ENCODE measurements at places on chromosomes 4 and X.
A peak's percentile ranks its signal among the peaks of the same experiment; 100 is the strongest.

- DNase-seq = no peak
Measured at GRCh38 chrX:134572816-134573682, 85.2 kb downstream of the PLAC1 start.

DNA sequence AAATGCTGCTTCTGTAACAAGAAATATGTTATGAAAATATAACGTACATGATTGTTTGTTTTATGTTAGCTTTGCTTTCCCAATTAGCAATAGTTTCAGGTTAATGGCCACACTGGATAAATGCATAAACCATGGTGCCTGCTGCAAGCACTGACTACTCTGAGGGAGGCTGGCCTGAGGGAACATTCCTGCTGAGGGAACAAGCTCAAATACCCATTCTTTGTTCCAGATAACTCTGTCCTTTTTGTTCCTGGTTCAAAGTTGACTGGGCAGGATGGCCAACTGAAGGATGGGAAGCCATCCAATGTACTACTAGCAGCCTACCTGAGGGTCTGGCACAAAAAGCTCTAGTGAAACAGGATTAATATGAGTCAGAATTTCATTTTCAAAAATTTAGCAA, 37.5 kb downstream of the NUP62CL start:
- DNase-seq = no peak

DNA sequence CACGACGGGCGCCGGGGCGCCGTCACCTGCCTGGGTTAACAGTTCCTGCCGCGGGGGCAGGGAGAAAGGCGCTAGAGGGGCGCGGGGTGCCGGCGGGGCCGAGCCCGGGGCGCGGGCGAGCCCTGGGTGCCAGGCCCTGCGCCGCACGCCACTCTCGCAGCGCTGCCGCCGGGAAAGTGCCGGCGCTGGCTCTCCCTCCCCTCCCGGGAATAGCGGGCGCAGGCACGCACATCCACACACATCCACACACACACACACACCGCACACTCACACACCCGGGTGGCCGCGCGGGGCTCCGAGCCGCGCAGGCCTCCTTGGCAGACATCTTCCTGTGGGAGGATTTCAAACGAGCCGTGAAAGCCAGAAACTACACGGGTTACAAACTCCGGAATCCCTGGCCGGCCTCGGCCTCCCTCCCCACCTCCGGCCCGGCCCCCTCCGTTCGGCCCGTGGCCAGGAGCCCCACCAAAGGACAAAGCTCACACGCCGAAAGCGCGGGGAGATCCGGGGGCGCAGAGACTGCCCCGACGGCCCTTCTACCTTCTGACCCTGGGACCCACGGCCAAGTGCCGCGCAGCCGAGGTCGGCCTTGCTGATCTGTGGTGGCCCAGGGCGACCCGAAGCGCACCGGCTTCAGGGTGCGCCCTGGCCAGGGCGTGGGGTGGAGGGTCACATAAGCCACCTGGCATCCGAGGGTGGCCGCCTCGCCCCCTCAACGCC, 92.3 kb downstream of the BCOR start:
- no peak for DNase-seq

DNA sequence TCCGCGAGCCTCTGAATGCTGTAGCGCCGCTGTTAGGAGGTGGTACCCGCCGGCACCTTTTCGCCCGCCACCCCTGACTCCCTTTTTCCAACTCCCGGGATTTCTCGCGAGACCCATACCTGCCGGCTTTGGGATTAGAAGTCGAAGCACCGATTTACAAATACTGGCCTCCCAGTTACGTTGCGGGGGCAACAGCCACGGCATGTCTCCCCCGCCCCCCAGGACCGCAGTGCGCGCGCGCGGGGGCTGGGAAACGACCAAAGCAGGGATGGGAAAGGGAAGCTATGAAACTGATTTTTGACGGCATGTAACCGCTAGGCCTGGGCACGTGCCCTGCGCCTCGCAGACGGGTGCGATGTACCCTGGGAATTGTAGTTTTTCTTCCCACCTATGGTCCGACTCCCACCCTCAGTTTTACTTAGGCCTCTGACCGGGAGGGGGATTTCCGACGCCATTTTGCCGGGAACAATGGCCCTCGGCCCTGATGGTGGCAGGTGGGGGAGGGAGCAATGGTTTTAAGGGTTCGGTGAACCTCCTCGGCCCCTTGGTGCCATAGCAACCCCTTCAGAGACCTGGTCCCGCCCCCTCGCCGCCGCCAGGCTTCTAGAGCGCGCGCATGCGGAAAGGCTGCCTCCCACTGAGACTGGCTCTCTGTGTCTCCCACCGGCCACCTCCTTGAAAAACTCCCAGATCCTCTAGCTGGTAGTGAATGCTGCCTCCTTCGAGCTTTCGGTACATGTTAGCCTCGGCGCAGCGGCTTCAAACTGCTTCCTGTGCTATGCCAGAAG, 772 bp upstream of the WNK3 start:
- peak; percentile 66 for DNase-seq

DNA sequence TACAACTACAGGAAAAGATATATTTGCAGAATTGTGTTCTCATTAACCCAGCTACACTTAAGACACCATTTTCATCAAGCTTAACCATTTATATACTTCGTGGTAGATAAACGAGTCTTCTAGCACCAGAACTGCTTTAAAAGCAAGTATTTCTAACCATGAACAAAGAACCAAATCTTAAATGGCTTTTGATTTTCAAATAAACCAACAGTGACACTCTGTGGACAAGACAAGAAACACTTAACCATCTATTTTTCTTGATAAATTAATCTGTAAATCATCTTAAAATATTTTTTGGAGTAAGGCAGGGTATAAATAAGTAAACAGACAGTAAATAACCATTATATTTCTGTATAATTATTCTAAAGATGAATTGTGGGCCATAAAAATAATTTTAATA, 10.2 kb downstream of the BEND2 start:
- no peak for DNase-seq

DNA sequence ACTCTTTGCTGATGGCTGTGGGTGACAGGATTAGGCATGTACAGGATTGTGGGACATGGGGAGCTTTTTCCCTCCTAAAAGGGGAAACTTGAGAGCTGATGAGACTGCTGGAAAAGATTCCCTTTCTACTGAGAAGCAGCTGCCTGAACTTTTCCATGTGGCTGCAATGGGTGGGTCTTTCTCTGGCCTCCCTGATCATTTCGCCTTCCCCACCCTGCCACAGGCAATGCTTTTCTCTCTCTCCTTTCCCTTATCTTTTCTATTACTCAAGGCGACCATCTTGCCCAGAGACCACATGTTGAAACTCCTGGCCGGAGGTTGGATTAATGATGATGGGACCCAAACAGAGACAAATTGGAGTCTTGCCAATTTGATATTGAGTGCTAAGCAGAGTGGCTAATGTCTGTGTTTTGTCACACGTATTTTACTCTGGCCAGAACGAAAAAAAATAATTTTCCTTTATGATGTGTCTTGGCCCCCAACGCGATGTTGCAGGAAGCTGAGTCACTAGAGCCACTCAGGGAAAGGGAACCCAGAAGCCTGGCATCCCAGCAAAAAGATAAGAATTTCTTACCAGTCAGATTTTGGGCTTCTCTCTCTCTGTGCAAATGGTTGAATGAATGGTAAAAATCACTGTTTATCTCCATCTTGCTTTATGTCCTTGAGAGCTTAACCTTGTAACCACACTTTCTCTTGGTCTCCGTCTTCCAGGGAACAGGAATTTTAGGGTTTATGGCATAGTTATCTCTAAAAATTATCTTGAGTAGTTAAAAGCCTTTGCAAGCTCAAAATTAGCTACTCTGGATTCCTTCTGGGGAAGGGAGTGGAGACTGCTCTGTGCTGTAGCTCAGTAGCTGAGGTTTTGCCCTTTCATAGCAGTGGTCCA, 19.4 kb upstream of the ATP8A1 start:
- no peak for DNase-seq

DNA sequence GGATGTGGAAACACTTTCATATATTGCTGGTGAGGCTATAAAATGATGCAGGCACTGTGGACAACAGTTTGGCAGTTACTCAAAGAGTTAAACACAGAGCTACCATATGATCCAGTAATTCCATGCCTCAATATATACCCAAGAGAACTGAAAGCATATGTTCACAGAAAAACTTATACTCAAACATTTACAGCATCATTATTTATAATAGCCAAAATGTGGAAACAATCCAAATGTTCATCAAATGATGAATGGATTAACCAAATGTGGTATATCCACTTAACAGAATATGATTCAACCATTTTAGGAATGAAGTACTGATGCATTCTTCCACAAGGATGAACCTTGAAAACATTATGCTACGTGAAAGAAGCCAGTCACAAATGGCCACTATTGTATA, 603.8 kb downstream of the IQCM start:
- no peak for DNase-seq

DNA sequence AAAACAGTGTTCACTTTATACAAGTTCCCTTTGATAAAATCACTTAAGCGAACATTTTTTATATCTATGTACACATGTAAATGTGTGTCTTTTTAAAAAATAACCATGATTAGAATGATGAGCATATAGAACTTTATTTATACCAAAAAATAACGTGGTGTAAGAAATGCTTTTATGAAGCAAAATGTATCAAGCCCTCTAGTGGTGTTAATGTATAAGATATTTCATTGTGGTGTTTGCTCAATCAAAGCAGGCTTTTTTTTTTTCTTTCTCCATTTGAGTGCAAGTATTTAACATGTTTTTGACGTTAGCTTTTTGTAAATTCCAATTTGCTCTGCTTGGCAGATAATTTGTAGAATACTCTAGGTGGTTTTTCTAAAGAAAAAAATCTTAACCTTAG, 2092.4 kb upstream of the TENM3 start:
- DNase-seq = no peak

GRCh38 chr4:175622887-175623286, 189.2 kb downstream of the GPM6A start:
- DNase-seq = no peak

- DNase-seq = no peak
Measured at GRCh38 chrX:116111497-116111896, 59.0 kb upstream of the AGTR2 start.

- no peak for DNase-seq
Measured at GRCh38 chr4:76706581-76706980, 191.4 kb downstream of the SOWAHB start.

- DNase-seq = no peak
Measured at GRCh38 chr4:166838975-166839614, 395.2 kb downstream of the SPOCK3 start.

GRCh38 chr4:158410272-158410671, 111.4 kb upstream of the RXFP1 start:
- DNase-seq = no peak

- no peak for DNase-seq
Measured at GRCh38 chr4:77002321-77003107, 53.0 kb downstream of the SEPTIN11 start.

DNA sequence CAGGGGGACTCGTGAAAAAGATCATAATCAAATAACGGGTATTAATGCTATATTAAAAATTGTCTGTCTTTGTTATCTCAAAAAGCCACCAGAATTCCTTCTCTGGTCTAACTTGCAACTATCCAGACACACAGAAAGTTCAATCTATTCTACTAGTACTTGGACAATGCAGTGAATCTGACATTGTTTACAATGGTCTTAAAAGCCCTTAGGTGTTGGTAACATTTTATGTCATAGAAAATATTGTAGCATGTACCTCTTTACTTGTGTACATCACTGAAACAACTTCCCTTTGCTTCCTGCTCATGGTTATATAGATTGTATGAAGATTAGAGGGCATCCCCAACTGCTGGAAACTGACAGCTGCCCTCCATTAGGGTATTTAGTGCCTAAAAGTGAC, 71.1 kb upstream of the PPP3CA start:
- no peak for DNase-seq

DNA sequence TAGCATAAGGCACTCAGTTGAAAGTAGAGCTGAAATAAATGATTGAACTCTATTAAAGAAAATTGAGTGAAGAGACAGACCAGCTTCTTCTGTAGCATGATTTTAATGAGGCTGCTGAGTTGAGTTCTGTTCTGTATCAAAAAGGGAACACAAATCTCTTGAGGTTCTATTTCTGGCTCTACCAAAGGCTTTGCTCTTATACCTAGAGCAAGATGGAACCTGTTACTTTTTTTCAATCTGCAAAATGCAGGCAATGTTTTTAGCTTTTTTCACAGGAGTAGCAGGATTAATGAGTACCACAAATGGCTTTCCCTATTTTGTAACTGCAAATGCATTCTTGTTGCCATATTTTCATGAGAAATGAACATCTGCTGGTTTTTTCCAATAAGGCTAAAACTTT, 4.2 kb upstream of the ERVMER34-1 start:
- DNase-seq = no peak

DNA sequence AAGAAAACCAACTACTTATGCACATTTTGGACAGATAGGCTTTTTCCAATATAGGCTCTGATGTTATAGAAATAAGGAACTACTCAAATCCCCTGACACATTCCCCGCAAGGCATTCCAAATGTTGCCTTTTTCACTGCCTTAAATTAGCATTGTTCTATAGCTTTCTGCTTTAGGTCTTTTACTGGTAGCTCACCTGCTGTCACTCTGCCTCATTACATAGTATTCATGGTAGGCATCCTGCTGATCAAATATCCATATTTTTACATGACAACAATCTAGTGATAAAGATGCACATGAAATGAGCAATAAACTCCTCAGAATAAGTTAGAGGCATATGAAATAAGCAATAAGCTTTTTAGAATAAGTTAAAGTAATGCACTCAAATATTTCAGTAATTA, 542.7 kb downstream of the FAM133A start:
- no peak for DNase-seq

DNA sequence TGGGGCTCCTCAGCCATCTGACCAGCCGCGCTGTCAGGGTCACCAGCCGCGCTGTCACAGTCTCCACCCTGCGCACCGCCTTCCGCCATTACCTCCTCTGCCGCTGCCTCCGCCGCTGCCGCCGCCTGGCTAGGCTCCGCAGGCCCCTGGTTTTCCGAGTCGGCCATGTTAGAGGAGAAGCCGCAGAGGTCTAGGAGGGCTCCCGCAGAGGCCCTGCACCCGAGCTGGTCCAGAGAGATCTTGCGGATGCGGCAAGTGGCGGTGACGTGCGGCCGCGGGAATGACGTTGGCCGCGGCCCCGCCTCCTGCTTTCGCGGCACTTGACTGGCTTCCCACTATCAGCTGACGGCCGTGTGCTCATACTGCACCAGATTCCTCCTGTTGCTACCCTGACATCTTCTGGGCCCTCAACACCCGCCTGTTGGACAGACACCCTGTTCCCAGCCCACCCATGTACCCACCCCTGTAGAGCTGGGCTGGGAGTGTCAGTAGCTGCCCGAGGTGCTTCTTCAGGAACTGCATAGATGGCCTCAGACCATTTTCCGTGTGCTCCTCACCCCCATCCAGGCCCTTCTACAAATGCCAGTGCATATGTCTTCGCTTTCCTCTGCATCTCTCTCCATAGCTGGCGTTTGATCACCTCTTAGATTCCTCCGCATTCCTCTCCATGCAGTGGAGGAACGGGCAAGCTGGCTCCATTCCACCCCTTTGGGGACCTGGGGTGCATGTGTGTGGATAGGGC, at the start of gene NAP1L5:
Gene NAP1L5 (minus strand): TSS at position 242 of the 742 bp plus-strand sequence. CDS start 75 bp downstream, at position 167.
- peak; percentile 19 for DNase-seq

DNA sequence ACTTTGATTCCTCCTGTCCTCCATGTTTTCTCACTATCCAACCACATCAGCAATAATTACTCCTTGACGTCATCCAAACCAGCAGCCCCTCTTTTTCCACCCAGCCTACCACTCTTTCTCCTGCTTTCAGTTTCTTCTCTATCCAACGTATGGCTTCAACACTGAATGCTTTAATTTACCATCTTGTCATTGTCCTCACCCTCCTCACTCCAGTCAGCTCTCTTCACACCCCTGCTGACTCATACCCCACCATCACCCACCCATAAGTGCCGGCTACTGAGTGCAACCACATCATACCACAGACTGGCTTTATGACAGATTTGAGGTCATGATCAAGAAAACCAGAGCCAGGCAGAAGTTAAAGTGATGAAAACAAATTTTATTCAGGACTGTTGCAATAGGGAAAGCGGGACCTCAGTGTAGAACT, 9.8 kb upstream of the ANXA5 start:
- DNase-seq = no peak
